Anterior cingulate cortex (tissue), 58 donors: ENCODE measurements at places on chromosomes 3 and 15.

- DNase-seq = no peak
These were observed 25.3 kb downstream of the UBXN7 start for GRCh38 chr3:196406811-196407470.

GRCh38 chr3:3082234-3082924 is 27.8 kb downstream of the IL5RA start:
- DNase-seq = no peak

DNA sequence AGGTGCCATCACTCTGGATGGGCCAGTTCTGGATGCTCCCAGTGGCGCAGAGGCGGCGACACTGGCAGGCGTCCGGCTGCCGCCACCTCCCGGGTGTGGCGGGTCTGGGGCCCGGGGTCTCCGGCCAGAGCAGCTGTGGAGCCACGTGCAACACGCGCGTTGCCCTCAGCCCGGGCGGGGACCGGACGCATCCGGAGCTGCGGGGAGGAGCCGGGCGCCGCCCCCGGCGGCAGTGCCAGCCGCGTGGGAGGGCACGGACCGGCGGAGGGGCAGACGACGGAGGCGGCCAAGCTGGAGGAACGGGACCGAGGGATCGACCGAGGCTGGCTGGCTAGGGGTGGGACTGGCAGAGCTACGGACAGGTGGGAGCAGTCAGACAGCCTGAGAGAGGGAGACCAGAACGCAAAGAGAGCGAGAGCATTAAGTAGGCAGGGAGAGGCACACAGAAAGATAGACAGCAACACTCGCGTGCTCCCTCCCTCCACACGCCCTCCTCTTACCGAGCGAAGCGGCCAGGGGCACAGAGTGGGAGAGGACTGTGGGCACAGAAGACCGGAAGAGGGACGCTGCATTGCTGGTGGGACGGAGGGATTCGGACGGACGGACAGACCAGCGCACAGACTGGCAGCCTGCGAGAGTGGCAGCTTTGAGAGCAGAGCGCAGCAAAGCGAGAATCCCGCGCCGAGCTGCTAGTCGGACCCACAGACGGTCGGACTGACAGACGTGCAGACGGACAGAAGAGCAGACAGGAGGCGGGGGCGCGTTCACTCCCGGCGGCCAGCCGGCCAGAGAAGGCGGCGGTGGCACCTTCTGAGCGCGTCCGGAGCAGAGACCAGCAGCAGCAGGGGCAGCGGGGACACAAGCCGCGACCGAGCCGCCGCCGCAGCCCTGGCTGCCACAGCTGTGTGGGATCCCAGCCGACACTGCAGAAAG is at the start of gene ARPP21:
Gene ARPP21 (plus strand): TSS at position 272 of the 933 bp plus-strand sequence. CDS start 42,227 bp downstream, outside the sequence.
- peak; percentile 47 for DNase-seq

- no peak for DNase-seq
These were observed 339.9 kb upstream of the RBMS3 start for GRCh38 chr3:28940994-28941393.

- no peak for DNase-seq
These were observed 82.1 kb downstream of the IL5RA start for GRCh38 chr3:3027976-3028567.

DNA sequence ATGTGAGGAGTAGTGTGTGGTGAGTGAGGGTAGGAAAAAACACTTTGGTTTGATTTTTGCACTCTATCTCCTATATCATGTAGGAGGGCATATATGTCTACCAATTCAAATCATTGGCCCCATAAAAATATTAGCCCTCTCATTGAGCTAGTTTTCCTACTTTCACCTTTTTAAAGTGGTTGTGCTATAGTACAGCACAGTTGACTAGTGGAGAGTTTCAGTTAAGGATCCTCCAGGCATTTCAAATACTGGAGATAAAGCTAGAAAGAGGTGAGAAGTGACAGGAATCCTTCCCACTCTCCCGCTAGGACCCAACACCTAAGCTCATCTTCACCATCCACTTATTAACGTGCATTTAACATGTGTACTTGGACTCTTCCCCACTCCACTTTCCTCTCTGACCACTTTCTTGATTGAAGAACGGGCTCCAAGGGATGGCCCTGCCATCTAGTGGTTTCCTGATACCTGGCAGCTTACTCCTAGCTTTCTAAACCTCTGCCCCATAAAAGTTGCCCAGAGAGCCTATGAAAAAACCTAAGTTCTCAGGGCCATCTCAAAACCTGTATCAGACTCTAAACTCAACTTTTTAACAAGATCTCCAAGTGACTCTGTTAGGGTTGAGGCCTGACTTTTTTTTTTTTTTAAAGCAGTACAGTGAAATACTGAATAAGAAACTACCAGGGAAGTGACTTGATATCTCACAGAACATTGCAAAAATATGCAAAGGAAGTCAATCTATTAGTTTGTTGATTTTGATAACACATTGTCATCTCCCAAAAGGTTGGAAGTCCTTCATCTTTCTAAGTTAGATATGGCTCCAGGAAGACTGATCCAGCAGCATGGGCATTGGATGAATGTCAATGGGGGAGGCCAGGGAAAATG is 17.9 kb downstream of the IL12A start:
- no peak for DNase-seq

DNA sequence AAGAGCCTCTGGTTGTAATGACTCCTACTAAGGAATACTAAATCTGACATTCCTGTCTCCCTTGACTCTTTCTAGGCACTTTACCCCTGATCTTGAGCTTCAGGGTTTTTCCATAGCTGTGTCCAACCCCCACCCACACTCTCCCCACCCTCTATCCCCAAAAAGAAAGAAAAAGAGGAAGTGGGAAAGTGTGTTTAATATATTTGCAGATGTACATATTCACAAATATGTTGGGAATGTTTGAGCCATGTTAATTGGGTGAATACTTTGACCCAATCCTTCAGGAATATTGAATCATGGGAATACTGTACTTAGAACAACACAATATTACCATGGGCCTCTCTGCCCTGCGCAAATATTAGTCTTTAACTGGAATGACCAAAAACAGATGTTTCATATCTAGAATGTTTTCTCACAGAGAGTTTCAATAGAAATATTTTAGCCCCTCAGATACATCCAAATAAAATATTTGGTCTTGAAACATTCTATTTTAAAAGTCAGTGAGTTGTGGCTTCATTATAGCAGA is 19.8 kb upstream of the PFN2 start:
- DNase-seq = no peak

- no peak for DNase-seq
These were observed 22.8 kb downstream of the MYO1E start for GRCh38 chr15:59349680-59350420.

DNA sequence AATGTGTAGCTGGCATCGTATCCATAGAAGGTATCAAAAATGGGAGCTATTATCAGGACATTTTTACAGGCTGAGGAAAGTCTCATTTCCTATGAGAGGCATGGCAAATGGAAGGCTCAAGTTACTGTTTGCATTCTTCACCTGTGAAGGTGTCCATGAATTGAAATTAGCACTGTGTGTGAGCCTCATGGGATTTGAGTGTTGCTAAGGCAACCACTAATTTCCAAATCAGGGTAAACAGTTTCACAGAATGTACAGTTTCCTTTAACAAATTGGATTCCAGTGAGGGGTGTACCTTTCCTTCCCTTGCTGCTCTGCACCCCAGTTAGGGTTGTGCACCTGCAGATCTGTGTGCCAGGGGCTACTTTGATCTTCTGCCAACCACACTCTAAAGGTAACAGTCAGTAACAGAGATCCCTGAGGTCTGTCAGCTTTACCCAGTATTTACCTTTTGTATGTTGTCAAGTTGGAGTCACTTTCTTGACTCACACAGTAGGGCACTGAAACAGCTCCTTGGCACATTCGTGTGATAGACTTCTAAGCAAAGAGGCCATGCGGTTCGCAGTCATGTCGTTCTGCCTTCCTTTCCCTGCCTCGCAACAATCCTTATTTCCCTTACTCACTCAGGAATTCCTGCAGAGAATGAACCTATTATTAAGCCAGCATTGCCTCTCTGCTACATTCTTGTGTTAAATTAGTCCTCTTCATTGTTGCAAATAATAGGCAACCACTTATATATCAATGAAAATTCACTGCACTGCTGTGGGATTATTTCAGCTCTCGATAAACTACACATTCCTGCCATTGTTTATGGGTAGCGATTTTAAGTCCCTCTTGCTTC is 129.8 kb upstream of the GBE1 start:
- no peak for DNase-seq

GRCh38 chr3:194985031-194985578 is 285.9 kb downstream of the XXYLT1 start:
- DNase-seq = peak; percentile 22

GRCh38 chr15:96851613-96852012 is 521.1 kb downstream of the NR2F2 start:
- DNase-seq = no peak

- no peak for DNase-seq
These were observed 6.8 kb downstream of the CERS3 start for GRCh38 chr15:100521907-100522306.

DNA sequence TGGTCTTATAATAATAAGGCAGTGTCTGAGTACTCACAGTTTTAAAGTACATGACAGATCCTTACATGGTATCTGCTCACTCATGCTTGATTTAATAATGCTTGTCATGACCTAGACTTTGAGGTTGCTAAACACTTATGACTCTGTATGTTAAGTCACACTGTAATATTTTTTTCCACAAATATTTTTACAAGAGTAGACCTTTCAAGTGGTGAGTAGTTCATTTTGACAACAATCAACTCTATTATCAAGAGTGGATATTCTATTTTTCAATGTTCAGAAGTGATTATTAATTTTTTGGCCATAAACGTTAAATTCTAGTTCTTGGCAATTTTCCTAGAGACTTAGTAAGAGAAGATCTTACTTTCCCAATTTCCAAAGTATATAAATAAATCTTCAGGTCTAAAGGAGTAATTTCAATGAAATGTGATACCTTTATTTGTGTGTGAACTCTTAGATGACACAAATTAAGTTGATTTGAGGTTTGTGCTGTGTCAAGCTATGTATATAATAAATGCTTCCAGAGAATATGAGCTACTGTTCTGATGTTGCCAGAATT is 104.5 kb downstream of the NLGN1 start:
- DNase-seq = no peak

- DNase-seq = no peak
These were observed 29.7 kb downstream of the ACAD11 start for GRCh38 chr3:132629928-132630327.

DNA sequence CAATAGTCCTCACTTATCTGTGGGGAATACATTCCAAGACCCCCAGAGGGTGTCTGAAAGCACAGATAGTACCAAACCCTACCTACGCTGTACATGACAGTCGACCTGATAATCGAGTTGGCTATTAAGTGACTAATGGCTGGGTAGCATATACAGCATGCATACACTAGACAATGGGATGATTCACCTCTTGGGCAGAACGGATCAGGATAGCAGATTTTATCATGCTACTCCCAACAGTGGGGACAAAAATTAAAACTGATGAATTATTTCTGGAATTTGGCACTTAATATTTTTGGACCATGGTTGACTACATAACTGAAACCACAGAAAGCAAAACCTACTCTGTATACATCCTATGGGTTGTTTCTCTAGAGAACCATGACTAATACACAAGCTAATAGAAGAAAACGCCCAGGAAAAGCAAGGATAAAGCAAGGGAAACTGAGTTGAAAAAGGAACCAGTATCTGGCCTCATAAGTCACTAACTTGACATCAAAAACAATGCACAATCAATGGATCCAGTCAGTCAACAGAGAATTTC is 15.5 kb downstream of the ATG3 start:
- no peak for DNase-seq

DNA sequence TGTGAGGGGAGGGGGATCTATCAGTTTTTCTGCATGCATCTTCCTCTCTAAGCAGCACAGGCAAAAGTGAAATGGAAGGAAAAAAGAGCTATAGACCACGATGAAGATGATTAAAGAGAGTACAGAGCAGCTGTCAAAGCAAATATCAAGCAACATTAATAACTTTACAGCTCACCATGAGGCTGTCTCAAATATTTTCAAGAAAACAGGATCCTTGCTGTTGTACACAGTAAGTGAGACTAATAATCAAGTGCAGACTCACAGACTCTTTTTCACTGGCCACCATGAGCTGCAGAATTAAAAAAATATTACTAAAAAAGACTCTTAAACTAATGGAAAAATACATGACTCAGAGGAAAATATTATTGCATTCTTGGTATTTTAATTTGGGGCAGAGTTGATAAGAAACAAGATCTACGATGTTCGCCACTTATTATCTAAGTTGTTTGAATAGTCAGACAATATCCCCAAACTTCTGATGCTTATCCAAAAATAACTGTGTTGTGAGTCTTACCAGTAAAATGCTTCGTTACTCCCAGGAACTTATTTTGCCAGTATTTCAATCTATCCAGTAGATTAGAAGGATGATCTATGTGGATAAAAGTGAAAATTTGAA is 817.5 kb upstream of the ALCAM start:
- DNase-seq = no peak

GRCh38 chr15:60734851-60735250 is 255.9 kb upstream of the ICE2 start:
- no peak for DNase-seq

- no peak for DNase-seq
These were observed 1.4 kb downstream of the CSK start for GRCh38 chr15:74783072-74783807.

- peak; percentile 66 for DNase-seq
These were observed 19.7 kb downstream of the FAN1 start for GRCh38 chr15:30923429-30923828.

GRCh38 chr3:45841420-45841756 is 531 bp downstream of the LZTFL1 start:
- DNase-seq = peak; percentile 10

DNA sequence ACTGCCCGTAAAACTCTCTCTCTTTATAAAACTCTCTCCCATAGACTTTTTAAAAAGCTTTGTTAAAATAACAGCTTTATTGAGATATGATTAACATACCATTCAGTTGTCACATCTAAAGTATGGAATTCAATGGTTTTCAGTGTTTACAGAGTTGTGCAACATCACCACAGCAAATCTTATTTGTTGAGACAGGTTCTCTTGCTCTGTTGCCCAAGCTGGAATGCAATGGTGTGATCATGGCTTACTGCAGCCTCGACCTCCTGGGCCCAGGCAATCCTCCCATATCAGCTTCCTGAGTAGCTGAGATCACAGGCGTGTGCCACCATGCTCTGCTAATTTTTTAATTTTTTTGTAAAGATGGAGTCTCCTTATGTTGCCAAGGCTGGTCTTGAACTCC is 35.9 kb upstream of the TRAK1 start:
- no peak for DNase-seq

GRCh38 chr15:99845009-99845408 is 111.8 kb upstream of the LYSMD4 start:
- DNase-seq = no peak

- no peak for DNase-seq
These were observed 18.8 kb downstream of the FGF7 start for GRCh38 chr15:49441816-49442215.
